Esophagus squamous epithelium (tissue), 5 donors: ENCODE measurements at places on chromosomes 16 and 17.

DNA sequence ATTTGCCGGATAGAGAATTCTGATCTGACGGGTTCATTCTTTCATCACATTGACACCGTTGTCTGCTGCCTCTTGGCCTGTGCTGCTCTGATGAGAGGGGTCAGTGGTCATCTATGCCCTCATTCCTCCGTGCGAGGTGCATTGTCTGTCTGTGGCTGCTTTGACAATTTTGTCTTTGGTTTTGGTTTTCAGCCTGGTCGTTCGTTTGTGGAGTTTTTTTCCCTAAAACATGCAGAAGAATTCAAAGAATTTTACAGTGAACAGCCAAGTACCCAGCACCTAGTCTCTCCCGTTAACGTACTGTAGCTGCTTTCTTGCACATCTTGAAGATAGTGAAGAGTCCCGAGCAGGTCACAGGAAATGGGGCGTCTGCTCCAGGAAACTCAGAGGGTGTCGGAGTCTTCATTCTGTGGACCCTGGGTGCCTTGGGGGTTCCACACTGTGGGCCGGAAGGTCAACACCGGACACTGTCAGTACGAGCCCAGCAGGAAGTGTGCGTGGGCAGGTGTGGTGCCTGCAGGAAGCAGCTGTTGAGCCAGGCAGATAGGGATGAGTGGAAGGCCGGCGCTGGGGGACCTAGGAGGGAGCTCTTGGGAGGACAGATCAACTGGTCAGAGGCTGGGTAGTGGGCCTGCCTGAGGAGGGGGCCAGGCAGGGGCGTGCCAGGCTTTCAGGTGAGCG, 28.2 kb downstream of the CRAMP1 start:
- no peak for DNase-seq

- no peak for DNase-seq
These were observed 13.8 kb upstream of the DUSP14 start for GRCh38 chr17:37475731-37476420.

DNA sequence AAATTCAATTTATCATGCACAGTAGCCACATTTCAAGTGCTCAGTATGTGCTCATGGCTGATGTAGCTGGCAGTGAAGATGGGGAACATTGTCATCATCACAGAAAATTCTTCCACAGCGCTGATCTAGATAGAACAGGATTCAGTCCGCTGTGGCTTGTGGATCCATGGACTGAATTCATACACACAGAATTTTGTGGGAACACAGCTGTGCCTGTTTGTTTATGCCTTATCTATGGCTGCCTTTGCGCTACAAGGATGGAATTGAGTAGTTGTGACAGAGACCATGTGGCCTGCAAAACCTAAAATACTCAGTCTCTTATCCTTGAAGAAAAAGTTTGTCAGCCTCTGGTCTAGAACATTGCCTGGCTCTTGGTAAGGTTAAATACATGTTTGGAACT, 128.4 kb downstream of the PRKCB start:
- DNase-seq = no peak

DNA sequence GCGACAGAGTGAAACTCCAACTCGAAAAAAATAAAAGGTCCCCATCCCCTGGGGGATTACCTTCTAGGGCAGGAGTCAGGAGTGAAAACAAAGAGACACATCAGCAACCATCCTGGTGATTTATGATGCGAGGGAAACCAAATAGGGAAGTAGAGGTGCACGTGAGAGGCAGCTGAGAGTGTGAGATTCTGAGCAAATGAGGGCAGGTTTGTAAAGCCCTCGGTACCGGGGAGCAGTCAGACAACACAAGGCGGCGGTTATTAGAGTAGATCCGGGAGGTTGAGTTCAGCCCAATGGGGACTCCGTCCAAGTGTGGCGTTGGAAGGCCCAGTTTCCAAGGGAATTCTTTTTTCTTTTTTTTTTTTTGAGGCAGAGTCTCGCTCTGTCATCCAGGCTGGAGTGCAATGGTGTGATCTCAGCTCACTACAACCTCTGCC, 7.4 kb upstream of the ARMC7 start:
- DNase-seq = no peak

DNA sequence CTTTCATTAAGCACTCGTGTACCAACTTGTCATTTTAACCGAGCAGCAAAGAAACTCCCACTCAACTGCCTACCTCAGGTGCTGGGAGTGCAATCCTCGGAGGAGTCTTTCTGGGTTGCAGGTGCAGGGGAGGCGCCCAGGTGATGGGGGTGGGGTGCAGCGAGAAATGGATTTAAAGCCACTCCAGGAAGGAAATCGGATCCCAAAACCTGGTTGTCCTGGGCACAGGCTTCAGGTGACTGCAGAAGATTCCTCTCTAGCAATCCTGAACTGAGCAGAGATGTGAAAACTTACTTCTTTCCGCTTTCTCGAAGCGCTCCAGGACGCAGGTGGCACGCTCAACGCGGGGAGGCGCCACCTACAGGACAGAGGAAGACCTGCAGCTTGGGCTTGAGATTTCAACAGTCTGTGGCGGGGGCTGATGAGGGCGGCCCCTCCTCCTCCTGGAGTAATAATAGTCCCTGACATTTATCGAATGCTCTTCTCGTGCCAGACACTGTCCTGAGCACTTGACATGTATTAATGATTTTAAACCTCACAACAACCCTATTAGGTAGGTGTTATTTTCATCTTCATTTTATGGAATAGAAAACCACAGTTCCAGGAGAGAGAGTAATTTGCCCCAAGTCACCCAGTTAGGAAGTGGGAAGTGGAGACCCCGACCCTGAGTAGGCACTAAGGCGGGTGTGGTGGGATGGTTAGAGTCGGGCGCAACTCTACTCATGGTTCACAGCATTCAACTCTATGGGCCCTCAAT, 27.2 kb upstream of the SKAP1 start:
- DNase-seq = no peak

GRCh38 chr17:80123791-80124190, 22.4 kb downstream of the GAA start:
- no peak for DNase-seq

GRCh38 chr17:39925282-39926134, 1.9 kb downstream of the ORMDL3 start:
- DNase-seq = no peak

DNA sequence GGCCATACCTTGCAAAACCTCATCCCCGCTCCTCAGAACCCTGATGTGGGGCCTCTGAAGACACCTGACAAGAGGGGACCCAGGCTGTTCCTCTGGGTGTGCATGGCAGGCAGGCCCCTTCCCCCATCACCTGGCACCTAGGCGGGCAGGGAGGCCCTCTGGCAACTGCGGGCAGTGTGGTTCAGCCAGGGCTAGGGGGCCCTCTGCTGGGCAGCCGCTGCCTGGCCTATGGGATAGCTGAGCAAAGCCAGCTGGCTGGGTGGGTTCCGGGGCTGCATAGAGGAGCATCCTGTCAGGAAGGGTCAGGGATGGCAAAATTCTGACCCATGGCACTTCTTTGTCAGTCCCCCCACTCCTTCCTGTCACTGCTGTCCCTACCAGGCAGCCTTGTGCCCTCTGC, 228.7 kb upstream of the ASIC2 start:
- DNase-seq = no peak

GRCh38 chr17:59427425-59427921, 96.0 kb downstream of the YPEL2 start:
- no peak for DNase-seq

DNA sequence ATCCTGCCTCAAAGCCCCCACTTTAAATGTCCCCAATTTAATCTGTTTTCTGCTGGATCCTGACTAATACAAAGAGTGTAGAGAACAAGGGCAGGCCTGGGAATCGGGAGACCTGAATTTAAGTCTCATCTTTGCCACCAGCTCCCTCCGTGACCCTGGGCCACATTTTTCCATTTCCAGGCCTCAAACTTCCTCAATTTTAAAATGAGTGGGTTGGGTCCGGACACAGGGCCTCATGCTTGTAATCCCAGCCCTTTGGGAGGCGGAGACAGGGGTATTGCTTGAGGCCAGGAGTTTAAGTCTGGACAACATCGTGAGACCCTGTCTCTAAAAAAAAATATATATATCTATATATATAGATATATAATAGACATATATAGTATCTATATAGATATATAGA, 61.4 kb downstream of the SRL start:
- no peak for DNase-seq

- DNase-seq = no peak
These were observed at the start of gene XYLT1 for GRCh38 chr16:17470908-17471718. TSS of gene XYLT1 (minus strand) at chr16:17470960. CDS start at chr16:17470796, 164 bp downstream.

DNA sequence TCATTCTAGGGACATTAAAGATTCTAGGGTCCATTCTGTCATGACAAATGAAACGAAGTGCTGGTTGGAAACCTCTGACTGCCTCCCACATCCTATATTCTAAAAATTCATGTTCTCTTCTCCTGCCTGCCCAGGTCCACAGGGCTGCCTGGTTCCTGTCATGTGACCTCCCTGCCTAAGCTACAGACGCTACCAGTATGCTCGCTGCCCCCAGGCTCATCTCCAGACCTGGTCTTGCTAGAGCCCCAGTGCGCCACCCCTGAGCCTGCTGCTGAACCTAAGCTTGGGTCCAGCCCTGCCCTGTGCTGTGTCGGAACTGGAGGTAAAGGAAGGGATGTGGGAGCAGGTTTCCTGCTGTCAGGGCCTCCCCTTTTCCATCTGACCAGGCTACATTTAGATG, 231.6 kb upstream of the CDH5 start:
- no peak for DNase-seq

DNA sequence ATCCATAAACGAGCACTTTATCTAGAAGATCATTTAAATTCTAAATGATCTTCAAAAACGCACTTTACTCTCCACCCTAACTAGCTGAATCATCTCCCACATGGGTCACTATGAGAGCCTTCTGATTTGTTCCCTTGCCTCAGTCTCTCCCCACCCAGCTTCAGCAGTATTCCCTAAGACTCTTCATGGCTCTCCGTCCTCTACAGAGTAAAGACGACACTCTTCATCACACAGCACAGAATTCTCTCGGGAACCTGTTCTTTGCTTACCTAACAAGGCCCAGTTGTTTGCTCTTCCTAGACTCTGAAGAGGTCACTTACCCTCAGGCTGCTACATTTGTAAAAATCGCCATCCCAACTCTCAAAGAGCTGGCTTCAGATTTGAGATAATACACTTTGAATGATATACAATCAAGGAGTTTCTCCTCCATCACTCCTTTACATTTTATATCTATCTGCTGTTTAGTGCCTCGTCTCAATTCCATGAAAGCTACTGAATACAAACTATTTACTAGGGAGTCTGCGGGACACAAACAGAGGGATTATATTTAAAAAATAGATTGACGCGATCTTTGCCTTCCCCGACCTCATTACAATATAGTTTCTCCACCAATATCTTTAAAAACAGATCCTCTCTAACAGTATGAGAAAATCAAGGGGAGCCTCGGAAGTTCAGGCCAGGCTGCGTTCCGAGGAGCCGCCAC, 511 bp upstream of the LIG3 start:
- DNase-seq = no peak

- no peak for DNase-seq
These were observed 3.5 kb downstream of the RBFOX1 start for GRCh38 chr16:7335991-7336634.

DNA sequence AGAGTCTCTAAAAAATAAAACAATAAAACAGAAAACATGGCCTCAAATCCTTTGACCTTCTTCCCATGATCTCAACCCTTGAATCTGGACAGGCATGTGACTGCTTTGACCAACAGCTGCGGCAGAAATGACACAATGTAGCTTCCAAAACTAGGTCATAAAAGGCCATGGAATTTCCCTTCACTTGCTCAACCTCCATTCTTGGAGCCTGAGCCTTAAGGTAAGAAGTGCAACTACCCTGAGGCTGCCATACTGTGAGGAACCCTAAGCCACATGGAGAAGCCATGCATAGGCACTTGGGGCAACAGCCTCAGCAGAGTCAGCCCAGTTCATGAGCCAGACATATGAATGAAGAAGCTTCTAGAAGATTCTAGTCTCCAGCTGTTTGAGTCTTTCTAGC, 75.7 kb upstream of the BRD7 start:
- DNase-seq = no peak

GRCh38 chr17:72554508-72554907, 433.7 kb downstream of the SOX9 start:
- DNase-seq = no peak

DNA sequence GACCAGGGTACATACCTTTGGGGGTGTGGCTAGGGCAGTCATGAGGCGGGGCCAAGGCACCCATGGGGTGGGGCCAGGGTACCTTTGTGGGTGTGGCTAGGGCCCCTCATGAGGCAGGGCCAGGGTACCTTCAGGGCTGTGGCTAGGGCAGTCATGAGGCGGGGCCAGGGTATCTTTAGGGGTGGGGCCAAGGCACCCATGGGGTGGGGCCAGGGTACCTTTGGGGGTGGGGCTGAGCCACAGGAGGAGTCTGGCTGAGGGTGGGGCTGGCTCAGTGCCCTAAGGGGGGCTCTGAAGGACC, 3.5 kb downstream of the GNG13 start:
- DNase-seq = no peak

DNA sequence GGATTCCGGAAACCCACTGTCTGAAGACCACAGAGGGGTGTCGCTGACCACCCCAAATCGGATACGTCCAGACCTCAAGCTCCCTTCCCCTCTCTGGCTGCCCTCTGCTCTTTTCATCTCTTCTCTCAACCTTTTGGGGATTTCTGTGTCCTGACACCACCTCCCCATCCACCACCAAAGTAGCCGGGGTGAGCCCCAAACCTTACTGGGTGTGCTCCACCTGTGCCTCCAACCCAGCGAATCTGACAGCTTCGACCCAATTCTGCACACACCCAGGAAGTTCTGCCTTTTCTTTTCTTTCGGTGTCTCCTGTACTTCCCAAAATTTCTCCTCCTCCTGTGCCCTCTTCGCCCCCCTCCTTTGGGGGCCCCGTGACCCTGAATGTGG, 534 bp downstream of the KCTD11 start:
- DNase-seq = no peak

- no peak for DNase-seq
These were observed 6.1 kb downstream of the KRT23 start for GRCh38 chr17:40931311-40931710.

DNA sequence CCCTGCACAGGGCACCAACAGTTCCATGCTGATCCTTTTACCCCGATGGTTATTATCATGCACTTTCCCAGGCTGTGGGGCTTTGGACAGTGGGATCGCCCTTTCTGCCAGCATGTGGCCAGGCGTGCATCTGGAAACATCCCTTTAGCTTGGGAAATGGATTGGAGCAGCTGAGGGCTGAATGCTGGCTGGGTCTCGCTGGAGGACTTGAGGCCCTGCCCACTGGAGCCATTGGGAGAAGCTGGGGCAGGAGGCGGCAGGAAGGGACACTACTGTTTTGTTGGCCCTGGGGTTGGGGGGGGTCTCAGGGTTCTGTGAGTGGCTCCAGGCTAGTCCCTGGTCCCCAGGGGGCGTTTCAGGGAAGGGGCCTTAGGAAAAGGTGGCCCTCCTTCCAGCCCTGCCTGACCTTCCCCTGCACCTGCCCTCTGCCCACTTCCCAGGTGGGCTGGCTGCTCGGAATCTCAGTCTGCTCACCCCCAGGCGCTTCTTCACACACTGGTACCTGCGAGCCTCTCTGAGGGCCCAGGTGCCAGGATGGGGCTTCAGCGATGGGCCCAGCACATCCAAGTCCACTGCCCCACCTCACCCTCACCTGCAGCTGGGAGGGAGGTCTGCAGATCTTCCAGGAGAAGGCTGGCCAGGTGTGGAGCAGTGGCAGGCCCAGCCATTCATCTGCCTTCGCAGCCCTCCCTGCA, 1.6 kb upstream of the ADGRG3 start:
- DNase-seq = no peak

GRCh38 chr16:71389330-71389729, 30.8 kb downstream of the CALB2 start:
- no peak for DNase-seq
